ENCODE measurements at places on chromosomes 5 and 9.
A peak's percentile ranks its signal among the peaks of the same experiment; 100 is the strongest.

DNA sequence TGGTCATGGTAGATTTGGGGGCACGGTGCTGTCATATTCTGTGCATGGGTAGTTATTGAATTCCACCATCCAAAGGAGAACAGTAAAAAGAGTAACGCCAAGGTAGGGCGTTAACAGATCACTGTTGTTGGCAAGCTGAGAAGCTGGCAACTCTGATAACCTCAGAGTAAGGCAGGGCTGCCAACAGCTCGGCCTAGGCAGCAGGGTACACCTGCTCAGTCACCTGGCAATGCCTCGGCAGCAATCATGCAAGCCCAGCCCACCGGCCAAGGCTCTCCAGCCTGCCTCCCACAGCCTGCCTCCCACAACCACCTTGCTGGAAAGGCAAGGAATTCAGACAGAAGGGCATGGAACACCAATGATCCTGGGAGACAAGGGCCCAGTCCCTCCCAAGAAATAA, 63.9 kb downstream of the KLHL3 start:
- no peak for DNase-seq

GRCh38 chr5:68431601-68432337, 216.2 kb downstream of the PIK3R1 start:
- DNase-seq: no peak

DNA sequence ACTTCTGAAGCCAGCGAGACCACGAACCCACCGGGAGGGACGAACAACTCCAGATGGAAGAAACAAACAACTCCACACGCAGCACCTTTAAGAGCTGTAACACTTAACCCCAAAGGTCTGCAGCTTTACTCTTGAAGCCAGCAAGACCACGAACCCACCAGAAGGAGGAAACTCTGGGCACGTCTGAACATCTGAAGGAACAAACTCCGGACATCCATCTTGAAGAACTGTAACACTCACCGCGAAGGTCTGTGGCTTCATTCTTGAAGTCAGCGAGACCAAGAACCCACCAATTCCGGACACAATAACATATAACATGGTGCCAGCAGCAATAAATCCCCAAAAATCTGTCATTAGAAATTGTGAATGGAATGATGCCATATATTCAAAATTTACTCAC, 180.9 kb downstream of the TLE1 start:
- DNase-seq: no peak

DNA sequence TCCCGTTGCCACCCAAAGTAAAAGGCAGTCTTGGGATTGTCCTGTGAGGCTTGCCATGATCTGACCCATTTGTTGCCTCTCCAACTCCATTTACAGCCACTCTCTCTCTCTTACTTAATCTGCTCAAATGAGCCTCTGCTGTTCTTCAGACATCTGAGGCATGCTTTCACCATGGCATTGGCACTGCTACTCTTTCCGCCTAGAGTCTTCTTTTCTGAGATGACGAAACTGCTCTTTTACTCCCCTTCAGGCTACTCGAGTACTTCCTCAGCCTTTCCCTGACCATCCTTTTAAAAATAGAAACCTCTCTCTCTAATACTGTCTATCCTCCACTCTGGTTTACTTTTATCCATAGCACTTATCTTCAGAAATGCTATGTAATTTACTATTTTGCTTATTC, 9.0 kb downstream of the FOCAD start:
- no peak for DNase-seq

GRCh38 chr9:77211561-77211960, 34.2 kb downstream of the VPS13A start:
- DNase-seq: no peak

DNA sequence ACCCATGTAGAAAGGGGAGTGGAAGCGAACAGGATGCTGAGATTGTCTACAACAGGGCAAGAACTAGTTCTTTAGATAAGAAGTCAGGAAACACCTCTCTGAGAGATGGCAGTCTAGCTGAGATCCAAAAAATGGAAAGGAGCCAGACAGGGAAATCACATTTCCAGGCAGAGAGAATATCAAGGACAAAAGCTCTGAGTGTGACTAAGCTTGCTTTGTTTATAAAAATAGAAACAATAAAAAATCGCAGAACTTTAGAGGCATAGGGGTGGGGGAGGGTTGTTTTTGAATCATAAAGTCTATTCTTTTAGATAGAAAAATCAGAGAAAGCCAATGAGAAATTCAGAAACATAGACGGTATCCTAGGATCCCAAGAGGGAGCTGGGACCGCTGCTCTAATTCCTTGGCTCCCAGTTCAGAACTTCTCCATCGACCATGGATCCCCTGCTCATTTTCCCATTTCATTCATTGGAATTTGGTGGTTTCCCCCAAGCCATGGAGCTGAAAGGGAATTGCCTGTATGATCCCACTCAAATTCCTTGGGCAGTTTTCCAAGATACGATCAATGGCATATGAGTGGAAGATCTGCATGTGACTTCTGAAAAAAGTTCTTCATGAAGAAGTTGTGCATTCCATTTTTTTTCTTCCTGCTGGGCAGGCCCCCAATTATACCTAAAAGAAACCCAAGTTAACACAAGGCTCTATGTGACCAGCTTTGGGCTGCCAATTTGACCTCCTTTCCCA, 182.0 kb downstream of the GRIA1 start:
- DNase-seq: no peak

- no peak for DNase-seq
These were observed 60.2 kb downstream of the SFXN1 start for GRCh38 chr5:175538576-175538975.

GRCh38 chr5:10860645-10861422, 99.8 kb upstream of the DAP start:
- no peak for DNase-seq

GRCh38 chr5:168592014-168592368, 12.8 kb upstream of the PANK3 start:
- DNase-seq: no peak

DNA sequence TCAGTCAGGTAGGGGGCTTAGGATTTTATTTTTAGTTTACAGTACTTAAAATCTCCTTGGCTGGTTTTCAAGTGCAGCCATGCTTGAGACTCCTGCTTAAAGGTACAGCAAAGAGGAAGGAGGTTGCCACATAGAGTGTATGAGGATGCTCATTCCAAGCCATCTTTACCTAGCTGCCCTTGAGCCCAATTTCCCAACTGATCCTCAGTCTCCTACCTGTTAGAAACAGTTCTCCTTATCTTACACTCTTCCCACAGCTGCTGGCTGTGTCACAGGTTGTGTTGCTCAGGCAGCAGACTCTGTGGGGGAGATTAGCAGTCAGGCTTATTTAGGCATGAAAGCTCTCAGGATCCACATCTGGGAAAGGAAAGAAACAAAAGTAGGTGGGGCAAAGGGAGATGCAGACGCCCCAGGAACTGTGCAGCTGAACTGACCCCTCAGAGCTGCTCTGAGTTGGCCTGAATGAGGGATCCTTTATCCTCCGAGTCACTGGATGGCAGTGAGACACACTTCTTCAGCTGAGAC, 95.1 kb downstream of the NMUR2 start:
- DNase-seq: no peak

DNA sequence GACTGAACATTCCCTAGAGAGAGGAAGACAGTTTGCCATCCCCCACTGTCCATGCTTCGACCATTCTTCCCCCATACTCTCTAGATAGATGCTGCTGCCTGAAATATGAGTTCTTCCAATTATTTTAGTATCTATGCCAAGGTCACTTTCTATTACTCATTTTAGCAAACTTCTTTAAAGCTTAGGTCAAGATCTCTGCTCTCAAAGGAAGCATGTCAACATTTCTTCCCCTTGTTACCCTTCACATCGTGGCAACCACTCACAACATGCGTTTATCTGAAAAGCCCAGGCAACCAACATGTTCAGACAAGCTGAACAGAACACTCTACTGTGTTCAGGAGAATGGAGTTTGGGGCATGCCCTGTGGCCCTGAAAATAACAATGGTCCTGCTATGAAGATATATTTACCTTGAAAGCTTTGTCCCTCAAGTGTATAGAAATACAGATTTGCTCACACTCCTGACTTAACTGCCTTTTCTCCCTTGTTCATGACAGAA, 138.4 kb upstream of the KIF2A start:
- DNase-seq: no peak

DNA sequence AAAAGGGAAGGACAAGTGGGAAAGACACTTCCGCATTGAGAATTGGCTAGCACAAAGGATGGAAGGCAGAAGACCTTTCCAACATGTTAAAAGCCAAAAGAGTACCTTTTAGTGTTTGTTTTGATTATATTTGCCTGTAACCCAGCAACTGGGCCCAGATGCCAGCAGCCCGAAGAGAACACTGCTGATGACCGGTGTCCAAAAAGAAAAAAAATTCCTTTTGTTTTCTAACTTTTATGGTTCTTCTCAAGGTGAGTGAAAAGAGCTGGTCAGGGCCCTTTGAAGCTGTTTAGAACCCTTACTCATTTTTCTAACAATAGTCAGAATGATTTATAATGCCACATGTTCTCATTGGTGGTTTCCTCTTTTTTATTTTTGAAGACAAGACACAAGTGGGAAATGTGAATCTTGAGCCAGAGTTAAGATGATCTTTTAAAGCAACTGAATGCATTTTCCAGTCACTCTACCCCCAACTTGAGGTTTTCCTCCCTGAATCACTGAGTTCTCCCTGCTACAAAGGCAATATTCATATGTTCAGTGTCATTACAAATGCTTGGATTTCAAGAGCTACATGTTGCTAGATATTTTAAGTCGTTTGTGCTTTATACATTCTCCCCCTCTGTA, 32.3 kb upstream of the ZNF462 start:
- DNase-seq: no peak

- DNase-seq: peak; percentile 81
These were observed 41.5 kb downstream of the SAR1B start for GRCh38 chr5:134590992-134591659.

DNA sequence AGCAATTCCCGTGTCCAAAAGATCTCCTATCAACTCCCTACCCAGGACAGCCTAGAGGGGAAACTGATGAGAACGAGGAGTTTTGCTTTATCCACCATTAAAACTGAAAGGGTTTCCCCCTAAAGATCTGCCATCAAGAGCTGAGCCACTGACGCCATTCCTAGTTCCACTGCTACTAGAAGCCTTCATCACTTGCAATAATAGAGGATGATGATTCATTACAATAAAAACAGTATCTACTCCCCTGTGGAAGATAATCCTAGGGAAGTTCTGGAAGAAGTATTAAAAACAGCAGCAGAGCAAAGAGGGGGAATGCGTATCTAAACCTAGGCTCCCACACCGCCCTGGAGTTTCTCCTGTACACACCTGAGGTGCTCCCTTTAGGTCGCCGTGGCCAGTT, 394.5 kb downstream of the BNC2 start:
- DNase-seq: no peak

DNA sequence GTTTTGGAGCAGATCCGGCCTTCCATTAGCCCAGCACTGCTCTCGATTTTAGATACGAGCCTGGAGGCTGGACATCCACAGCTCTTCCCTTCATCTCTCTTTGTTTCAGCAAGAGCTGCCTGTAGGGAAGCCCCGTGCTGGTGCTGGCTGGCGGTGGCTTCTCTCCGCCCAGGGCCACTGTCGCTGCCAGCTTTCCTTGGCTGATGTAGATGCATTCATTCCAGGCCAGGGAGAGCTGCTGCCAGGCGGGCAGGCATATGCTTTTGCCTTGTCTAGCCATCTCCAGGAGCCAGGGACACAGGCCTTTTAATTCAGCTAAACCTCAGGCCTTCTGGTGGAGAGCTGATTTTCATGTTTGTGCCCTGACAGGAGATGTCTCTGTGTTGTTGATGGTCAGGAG, 409.3 kb upstream of the CLINT1 start:
- no peak for DNase-seq

DNA sequence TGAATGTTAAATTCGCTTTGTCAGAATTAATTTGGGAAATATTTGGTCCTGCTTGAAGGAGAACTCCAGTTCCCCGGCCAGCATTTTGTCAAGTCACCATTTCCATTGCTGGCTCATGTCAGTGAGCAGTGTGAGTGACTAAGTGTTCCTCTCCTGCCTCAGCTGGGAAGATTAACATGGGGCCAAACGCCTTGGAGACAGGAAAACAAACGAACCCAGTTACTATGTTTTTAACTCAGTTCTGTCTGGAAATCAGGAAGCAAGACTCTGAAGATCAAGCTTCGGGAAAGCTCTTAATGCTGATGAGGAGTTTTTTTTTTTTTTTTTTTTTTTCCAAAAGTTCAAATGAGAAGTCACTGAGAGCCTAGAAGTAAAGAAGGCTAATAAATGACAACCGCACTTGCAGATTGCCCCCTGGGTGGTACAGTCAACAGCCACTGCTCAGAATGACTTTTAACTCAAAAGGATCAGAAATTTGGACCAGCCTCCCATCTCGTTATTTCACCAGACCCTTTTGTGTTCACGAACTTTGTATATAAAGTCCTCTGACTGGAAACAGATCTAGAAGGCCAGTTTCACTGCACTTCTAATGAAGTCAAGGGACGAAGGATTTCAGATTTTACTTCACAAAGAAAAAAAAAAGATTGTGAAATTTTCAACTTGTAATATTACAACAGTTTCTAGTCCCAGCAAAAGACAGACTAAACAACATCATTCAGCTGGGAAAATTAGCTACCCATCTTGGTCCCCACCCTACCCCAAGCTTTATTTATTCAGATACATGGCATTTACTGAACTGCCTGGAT, 121.3 kb downstream of the LHFPL2 start:
- no peak for DNase-seq

DNA sequence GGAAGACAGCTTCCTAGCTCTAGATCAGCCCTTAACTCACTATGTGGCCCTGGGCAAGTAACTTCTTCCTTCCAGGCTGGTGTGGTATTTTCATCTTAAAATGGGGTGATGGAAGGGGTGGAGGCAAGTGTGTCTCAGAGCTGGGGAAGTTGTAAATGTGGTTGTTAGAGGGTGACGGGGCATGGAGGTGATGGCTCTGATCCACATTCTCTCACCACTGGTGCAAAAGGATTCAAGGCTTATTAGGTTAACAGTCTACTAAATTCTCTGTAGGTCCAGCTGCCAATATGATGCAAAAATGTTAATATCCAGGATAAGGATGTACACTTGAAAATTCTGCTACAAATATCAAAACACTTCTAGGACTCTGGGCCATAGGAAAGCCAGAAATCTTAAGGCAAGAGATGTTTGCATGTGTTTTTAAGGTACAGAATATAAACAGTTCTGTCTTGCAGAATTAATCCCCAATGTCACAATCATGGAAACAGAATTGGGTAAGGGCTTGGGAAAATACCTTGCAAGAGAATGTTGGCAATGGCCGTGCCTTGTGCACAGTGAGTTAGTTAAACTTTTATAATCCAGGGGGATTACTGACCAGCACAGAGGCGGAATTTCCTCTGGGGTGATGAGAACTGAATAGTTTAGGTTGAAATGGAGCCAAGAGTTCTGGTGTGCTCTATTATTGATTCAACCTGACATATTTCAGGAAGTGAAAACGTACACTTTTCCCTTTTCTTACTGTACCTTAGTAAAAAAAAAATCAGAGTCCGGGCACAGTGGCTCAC, 19.8 kb downstream of the TNFSF15 start:
- DNase-seq: no peak

Data from activated CD8-positive, alpha-beta memory T cell treated with anti-CD3 and anti-CD28 coated beads, Interleukin-2, amount 50 U/mL, for 48 hours (primary cell).